Stromal cell of bone marrow (primary cell): ENCODE measurements at places on chromosomes 12 and 14.

DNA sequence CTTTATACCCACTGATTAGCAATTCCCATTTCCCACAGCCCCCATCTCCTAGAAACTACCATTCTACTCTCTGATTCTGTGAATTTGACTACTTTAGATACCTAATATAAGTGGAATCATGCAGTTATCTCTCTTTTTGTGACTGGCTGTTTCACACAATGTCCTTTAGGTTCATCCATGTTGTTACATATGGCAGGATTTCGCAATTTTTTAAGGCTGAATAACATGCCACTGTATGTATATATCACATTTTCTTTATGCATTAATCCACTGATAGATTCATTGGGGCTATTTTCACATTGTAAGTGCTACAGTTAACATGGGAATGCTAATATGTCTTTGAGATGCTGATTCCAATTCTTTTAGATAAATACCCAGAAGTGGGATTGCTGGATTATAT is 11.8 kb upstream of the TBK1 start:
- DNase-seq: no peak

DNA sequence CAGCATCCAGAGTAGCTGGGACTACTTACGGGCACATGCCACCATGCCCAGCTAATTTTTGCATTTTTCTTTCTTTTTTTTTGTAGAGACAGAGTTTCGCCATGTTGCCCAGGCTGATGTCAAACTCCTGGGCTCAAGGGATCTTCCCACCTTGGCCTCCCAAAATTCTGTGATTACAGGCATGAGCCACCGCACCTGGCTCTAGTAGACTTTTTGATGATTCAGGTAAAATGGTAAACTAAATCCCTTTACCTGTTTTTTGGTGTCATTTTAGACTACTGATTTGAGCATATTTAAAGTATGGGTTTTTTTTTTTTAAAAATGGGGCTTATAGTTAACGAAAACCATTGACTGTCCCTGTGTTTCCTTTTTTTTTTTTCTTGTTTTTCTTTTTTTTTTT is 20.5 kb downstream of the RBMS2 start:
- no peak for DNase-seq

DNA sequence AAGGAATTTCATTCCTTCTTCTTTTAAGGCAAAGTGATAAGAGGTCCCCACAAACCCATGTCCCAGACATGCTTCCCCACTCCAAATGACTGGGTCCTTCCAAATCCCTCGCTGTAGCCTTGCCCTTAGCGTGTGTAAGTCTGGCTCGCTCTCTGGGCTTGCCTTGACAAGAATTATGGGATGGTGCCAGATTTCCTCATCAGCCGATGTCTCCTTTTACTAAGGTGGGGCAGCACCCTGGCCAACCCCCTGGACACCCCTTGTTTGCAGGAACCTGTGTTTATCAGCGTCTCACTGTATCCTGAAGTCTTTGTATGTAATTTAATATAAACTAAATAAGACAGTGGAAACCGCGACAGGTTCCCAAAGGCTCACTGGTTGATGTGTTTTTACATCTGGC is 493.3 kb downstream of the EGLN3 start:
- no peak for DNase-seq

- DNase-seq: peak; percentile 47
These were observed 29.7 kb downstream of the RAD9B start for GRCh38 chr12:110531741-110532333.

DNA sequence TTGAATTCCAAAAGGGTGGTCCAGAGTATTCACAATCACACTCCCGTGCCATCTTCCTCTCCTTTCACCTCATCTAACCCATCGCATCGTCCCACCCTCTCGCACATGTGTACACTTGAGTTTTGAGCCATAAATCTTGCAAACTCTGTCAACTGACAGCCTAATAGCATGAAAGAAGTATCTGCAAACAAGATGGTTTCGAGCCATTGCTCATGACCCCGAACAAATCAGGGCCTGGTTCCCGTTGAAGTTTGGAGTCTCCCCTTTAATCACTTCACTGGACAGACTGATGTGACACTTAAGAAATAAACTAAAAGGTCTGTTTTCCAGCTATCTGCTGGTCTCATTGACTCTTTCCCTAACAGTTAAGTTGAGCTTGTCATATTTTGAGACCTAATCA is 223.6 kb upstream of the SOX5 start:
- DNase-seq: no peak

- no peak for DNase-seq
These were observed 499 bp upstream of the GXYLT1 start for GRCh38 chr12:42145197-42145549.

GRCh38 chr12:65902500-65902899 is 78.2 kb downstream of the HMGA2 start:
- DNase-seq: no peak
